NCI-H446 treated with DMSO at 0.1 percent for 48 hours (cell line): ENCODE measurements at places on chromosomes 3 and 15.

- no peak for DNase-seq
Measured at GRCh38 chr15:44910981-44911625, 45.4 kb upstream of the TERB2 start.

DNA sequence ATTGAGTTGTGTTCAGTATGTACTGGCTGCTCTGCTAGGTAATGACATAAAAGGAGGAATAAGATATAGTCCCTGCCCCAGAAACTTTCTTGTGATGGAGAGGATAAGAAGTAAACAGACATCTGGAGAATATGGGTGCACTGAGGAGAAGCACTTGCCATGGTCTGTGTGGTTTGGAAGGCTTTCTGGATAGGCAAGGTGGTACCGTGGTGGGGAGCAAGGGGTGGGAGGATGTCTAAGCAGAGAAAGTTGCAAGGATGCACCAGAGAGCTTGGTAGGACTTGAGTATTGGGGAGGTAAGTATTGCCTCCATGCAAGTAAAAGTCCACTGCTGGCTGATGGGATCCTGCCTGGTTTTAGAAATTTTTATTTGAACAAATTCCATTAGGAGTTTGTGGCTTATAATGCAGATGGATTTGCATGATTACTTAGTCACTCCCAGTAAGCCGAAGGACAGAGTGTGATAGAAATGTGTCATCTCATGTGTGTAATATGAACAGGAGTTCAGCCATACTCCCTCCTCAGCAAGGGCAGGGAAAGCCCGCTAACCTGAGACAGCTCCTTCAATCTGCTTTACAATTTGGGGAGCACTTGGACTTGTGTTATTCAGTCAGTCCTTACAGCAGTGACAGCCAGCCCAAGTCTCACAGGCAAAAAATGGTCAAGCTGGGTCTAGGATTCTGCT lies 53.6 kb downstream of the CLSTN2 start:
- DNase-seq, result no peak

- DNase-seq, result no peak
Measured at GRCh38 chr3:40414270-40414669, 27.3 kb downstream of the ENTPD3 start.

GRCh38 chr15:27250223-27250622 lies 279.2 kb downstream of the GABRG3 start:
- no peak for DNase-seq
